ENCODE measurements at places on chromosomes 7 and 10. TPM values are rescaled to one million over a fixed set of nuclear protein-coding genes. Genes with fewer than 3 reads are reported as not detected.

- DNase-seq, result no peak
- H3K4me3 ChIP-seq, result no peak overlapping the region
- no peaks in the 10 kb centered on the region for H3K27me3 ChIP-seq
- H3K4me1 ChIP-seq, result no peaks in the 10 kb centered on the region
These were observed 46.7 kb downstream of the FAM53B start for GRCh38 chr10:124697443-124697836.

DNA sequence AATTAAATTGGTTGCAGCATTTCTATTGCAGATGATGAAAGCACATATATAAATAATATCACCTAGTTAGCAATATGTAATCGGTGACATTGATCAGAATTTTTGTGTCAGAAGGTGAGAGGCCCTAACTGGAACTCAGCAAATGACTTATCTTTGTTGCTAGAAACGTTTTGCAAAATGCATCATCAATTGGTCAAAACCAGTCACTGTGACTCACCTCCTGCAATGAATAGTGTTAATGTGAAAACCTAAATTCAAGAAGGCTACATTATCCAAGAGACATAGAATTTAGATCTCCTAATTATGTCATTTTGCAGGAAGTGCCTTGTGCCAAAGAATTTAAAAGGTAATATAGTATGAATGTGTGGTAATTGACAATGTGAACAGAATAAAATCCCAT lies 9.8 kb upstream of the PNLIPRP3 start:
- no peaks in the 10 kb centered on the region for H3K4me1 ChIP-seq
- H3K36me3 ChIP-seq, result no peaks in the 10 kb centered on the region
- no peak overlapping the region for H3K27ac ChIP-seq
- H3K4me3 ChIP-seq, result no peak overlapping the region
- no peaks in the 10 kb centered on the region for H3K27me3 ChIP-seq
- DNase-seq, result no peak

GRCh38 chr7:154628556-154628955 lies 374.4 kb downstream of the PAXIP1 start:
- H3K27ac ChIP-seq, result no peak overlapping the region
- no peak overlapping the region for H3K4me3 ChIP-seq
- H3K36me3 ChIP-seq, result no peaks in the 10 kb centered on the region
- H3K4me1 ChIP-seq, result no peaks in the 10 kb centered on the region
- no peak for DNase-seq
- no peaks in the 10 kb centered on the region for H3K27me3 ChIP-seq

Gene LRIT1
- total RNA-seq, result not detected

Measured in SJSA1 (cell line).